ENCODE measurements at places on chromosomes 16 and 17. TPM values are rescaled to one million over a fixed set of nuclear protein-coding genes. Genes with fewer than 3 reads are reported as not detected.

The EFCAB5 gene
- 0.01 TPM for polyA plus RNA-seq

The BMERB1 gene
- 20.8 TPM for polyA plus RNA-seq

The TMED6 gene
- polyA plus RNA-seq = not detected

The MYCBPAP gene
- 0.29 TPM for polyA plus RNA-seq

The CRISPLD2 gene
- polyA plus RNA-seq = 8.0 TPM

The SBK1 gene
- polyA plus RNA-seq = 2.9 TPM

- DNase-seq = no peak
Observed at GRCh38 chr17:51537996-51538550, 277.7 kb downstream of the UTP18 start.

DNA sequence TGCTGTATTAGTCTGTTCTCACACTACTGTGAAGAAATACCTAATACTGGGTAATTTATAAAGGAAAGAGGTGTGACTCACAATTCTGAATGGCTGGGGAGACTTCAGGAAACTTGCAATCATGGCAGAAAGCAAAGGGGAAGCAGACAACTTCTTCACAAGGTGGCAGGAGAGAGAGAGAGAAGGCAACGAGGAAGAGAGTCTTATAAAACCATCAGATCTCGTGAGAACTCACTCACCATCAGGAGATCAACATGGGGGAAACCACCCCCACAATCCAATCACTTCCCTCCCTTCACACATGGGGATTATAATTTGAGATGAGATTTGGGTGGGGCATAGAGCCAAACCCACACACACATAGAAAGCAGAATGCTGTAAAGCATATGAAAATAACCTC, 896.2 kb downstream of the CDH11 start:
- DNase-seq = no peak

DNA sequence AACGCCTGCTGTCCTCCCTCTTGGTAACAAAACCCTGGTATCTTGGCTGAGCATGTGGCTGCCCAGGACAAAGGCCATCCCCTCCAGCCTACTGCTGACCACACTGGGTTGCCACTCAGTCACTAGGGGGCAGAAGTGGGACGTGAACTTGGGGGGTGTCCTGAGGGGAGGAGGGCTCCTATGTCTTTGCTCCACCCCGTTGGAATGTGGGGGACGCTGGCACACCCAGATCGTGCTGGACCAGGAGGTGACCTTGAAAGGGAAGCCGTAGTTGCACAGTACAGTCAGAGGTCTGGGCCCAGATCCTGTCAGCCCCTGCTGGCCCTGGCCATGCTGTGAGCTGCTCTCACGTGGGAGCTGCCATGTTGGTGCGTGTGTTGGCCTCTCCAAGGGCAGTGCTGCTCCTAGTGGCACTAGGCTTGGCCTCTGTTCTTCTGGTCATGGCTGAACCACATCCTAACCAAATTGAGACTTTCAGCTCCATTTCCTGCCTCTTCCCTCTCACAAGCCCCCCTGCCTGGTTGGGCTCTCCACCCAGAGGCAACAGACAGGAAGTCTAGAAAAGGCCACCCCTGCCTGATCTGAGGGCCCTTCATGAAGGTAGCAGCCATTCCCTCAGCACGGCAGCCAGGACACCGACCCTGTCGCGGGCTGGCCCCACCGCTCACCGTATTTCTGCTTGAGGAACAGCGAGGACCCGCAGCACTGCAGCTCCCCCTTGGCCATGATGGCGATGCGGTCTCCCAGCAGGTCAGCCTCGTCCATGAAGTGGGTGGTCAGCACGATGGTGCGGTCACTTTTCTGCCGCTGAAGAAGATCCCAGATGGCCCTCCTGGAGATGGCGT, 29.0 kb upstream of the RNPS1 start:
- DNase-seq = no peak

DNA sequence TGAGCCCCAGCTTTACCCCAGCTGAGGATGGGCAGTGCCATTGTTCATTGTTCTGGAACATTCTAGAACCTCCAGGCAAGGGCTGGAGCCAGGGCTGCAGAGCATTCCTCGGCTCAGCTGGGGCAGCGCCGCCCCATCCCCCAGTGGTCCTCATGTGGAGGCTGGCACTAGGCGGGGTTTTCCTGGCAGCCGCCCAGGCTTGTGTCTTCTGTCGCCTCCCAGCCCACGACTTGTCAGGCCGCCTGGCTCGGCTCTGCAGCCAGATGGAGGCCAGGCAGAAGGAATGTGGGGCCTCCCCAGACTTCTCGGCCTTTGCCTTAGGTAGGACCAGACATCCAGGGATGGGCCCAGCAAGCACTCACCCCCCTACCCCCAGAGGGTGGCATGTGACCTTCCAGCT, at the start of gene TMEM95:
Gene TMEM95 (plus strand): TSS at position 104 of the 400 bp plus-strand sequence. CDS start 49 bp downstream, at position 153.
- DNase-seq = peak; percentile 64

GRCh38 chr17:55266051-55266957, 1.5 kb downstream of the HLF start:
- DNase-seq = peak; percentile 50

DNA sequence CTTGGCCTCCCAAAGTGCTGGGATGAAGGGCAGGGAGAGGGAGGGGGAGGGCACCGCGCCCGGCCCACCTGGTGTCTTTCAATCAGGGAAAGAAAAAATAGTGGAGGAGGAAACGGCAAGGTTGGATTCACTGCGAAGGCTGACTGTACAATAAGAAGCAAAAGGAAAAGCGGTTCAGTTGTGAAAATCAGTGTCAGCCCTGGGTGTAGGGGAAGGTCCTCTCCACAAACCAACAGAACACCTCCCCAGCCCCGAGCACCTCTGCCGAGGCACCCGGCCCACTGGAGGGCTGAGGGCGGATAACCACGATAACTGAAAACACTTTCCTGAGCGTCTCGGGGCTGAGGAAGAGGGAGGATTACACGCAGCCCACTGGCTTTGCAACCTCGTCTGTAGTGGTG, 1.4 kb upstream of the SPG7 start:
- no peak for DNase-seq

DNA sequence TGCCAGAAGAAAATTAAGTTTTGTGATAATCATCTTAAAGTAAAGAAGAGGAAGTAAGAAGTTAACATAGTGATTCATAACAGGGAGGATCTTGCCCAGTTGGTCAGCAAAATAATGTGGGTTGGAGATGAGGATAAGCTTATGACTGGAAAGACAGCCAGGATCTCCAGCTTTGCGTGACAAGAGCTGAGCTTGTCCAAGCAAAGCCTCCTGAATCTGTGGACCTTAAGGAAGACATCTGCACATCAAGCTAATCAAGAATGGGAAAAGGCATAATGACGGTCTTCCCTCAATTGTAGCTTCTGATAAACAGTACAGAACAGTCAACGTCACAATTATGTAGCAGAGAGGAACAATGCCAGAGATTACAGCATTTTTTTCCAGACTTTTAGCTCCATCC, 744.7 kb upstream of the GOT2 start:
- DNase-seq = no peak

GRCh38 chr17:65294181-65294719, 157.1 kb downstream of the RGS9 start:
- peak; percentile 63 for DNase-seq

- DNase-seq = peak; percentile 74
Observed at GRCh38 chr17:32936894-32937500, 9.0 kb downstream of the TMEM98 start.

GRCh38 chr17:15453246-15453645, 14.2 kb downstream of the CDRT4 start:
- DNase-seq = no peak

DNA sequence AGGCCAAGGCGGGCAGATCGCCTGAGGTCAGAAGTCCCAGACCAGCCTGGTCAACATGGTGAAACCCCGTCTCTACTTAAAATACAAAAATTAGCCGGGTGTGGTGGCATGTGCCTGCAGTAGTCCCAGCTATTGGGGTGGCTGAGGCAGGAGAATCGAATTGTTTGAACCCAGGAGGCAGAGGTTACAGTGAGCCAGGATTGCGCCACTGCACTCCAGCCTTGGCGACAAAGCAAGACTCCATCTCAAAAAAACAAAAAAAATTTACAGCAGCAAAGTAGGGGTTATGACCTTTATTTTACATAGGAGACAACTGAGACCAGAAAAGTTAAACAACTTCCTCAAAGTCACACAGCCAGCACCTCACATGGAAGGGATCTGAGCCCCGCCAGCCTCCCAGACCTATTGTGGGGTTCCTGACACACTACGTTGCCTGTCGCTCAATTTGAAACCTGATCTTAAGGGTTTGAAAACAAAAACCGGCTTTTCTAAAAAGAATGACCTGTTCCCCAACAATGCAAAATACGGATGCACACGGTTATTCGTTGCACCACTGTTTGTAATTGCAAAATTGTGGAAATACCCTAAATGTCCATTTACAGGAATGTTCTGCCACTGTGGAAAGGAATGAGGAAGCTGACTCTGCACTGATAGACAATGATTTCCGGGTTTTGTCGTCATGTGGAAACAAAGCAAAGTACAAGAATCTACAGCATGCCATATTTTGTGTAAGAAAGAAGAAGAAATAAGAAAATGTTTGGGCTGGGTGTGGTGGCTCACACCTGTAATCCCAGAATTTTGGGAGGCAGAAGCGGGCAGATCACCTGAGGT, 77.2 kb downstream of the CNGB1 start:
- no peak for DNase-seq
